Progenitor cell of endocrine pancreas (in vitro differentiated cells): ENCODE measurements at places on chromosomes 5 and 9. TPM values are rescaled to one million over a fixed set of nuclear protein-coding genes. Genes with fewer than 3 reads are reported as not detected.

Gene ADAMTS13
- 16.0 and 17.8 TPM in 2 replicates for total RNA-seq

Gene ABLIM3
- total RNA-seq = 0.27 and 0.48 TPM in 2 replicates

Gene FAM120A
- 59.3 and 59.6 TPM in 2 replicates for total RNA-seq

Gene SHISAL2B
- 0.51 TPM in 1 of 2 replicates, not detected in the other for total RNA-seq

Gene SLC34A3
- 0.26 and 0.27 TPM in 2 replicates for total RNA-seq

Gene TXNDC8
- not detected in 2 replicates for total RNA-seq

Gene PDGFRB
- 1.2 and 2.3 TPM in 2 replicates for total RNA-seq

Gene FAT2
- total RNA-seq = 0.05 and 0.07 TPM in 2 replicates

Gene CDC20B
- total RNA-seq = not detected in 2 replicates

Gene ENG
- 0.64 and 0.91 TPM in 2 replicates for total RNA-seq

Gene GLRA1
- not detected in 2 replicates for total RNA-seq

Gene AK1
- total RNA-seq = 46.2 and 46.5 TPM in 2 replicates

Gene PCSK1
- 1.9 and 2.0 TPM in 2 replicates for total RNA-seq

Gene ANKRD34B
- 0.17 and 0.20 TPM in 2 replicates for total RNA-seq
